Lung microvascular endothelial cell (primary cell): ENCODE measurements at places on chromosomes 2 and 18. TPM values are rescaled to one million over a fixed set of nuclear protein-coding genes. Genes with fewer than 3 reads are reported as not detected.

Gene CHST10
- total RNA-seq = 6.5 and 7.6 TPM in 2 replicates

Gene YES1
- 138 and 140 TPM in 2 replicates for total RNA-seq

Gene PRSS56
- not detected in 2 replicates for total RNA-seq

GRCh38 chr2:86235196-86235980 is 36.1 kb downstream of the MRPL35 start:
- no peak for DNase-seq

DNA sequence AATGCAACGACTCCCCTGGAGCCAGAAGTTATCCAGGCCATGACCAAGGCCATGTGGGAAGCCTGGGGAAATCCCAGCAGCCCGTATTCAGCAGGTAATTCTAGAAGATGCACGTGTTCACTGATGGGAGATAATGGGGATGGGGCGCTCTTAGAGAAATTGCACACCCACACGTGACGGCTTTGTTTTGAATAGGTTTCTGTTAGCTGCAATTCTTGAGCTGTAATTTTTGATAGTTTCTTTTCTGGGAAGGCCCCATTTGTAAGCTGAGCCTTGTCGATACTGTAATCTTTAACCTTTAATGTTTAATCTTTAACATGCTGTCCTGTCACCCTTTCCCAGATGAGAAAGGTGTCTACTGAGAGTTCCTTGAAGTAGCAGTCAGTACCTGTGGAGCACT is 3.6 kb downstream of the SCLY start:
- DNase-seq = no peak

DNA sequence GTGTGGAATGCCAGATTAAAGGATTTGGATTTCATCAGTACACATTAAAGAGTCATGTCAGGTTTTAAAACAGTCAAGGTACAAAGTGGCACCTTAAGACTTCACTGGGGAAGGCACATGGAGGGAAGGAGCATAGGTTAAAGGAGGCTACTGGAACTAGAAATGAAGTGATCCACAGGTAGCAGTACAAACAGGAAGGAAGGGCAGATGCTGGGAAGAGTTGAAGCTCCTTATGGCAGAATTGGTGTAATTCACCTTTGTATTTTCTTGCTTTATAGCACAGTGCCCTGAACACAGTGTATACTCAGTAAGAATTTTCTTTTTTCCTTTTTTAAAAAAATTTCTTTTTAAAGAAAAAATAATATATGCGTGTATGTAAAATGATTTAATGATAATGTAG is 177.1 kb downstream of the BABAM2 start:
- no peak for DNase-seq
